ENCODE measurements at places on chromosomes 12 and 14.

- no peaks in the 10 kb centered on the region for H3K4me1 ChIP-seq
- no peak overlapping the region for H3K27ac ChIP-seq
- DNase-seq = no peak
- no peaks in the 10 kb centered on the region for H3K36me3 ChIP-seq
- no peaks in the 10 kb centered on the region for H3K27me3 ChIP-seq
These were observed 62.5 kb upstream of the PRICKLE1 start for GRCh38 chr12:42652048-42652447.

DNA sequence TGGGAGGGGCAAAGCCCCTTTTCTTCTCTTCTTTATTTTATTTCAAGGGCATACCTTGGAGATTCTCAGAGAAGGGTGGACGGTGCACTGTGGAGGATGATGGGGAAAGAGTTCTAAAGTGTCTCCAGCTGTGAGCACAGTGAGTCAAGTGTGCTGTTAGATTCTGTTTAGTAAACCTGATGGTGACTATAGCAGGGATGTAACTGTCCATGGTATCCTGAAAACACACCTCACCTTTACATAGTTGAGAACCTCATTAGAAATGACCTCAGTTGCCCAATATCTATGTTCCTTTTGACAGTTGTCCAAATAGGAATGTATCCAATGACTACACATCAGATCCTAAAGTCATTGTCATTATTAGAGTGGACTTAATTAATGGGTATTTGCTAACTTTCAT lies 38.0 kb downstream of the CNTN1 start:
- no peaks in the 10 kb centered on the region for H3K36me3 ChIP-seq
- no peaks in the 10 kb centered on the region for H3K4me1 ChIP-seq
- H3K4me3 ChIP-seq = no peak overlapping the region
- no peaks in the 10 kb centered on the region for H3K27me3 ChIP-seq
- H3K27ac ChIP-seq = no peak overlapping the region

- H3K27ac ChIP-seq = no peak overlapping the region
- no peaks in the 10 kb centered on the region for H3K4me1 ChIP-seq
- H3K4me3 ChIP-seq = no peak overlapping the region
- no peaks in the 10 kb centered on the region for H3K27me3 ChIP-seq
These were observed 572.8 kb upstream of the STXBP6 start for GRCh38 chr14:25622763-25623162.

DNA sequence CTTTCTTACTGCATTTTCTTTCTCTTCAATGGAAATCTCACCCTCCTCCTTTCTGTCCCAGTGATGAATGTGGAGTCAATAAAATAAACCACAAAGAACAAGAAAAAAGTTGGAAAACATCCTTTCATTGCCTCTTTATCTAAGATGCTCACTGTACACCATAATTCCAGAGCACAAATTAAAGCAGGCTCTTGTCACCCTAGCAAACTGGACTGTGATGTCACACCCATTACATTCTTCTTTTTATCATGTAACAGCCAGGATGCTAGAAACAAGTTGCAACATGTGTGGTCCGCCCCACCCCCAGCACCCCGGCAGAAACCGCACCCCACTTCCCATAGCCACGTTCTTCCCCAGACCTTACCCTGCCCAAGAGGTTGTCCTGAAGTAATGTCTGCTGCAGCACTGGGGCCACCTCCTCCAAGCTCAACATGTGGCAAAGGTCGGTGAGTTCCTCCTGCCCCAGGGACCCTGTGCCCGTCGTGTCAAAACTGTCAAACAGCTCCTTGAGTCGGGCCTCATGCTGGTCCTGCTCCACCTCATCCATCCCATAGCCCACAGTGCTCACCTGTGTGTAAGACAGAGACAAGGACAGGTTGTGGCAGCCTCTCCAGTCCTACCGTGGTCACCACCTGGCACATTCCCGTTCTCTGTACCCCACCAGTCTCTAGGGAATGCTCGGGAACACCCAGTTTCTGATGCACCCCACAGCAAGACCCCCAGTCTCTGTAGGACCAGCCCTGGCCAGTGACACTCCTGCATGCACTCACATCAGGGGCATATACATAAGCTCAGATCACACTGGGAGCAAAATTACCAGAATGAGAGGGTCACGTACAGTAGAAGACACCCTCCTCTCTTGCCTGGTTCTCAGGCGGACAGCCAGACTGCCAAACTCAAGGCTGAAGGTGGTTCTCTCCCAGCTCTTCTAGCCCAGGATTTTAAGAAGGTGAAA lies 9.2 kb downstream of the NIN start:
- H3K27me3 ChIP-seq = peaks cover 75% of the 10 kb centered on the region
- no peak for DNase-seq
- no peak overlapping the region for H3K27ac ChIP-seq
- no peak overlapping the region for H3K4me3 ChIP-seq
- H3K4me1 ChIP-seq = peaks cover 29% of the 10 kb centered on the region

- H3K4me1 ChIP-seq = no peaks in the 10 kb centered on the region
- H3K4me3 ChIP-seq = no peak overlapping the region
- H3K27ac ChIP-seq = no peak overlapping the region
- H3K27me3 ChIP-seq = no peaks in the 10 kb centered on the region
- H3K36me3 ChIP-seq = no peaks in the 10 kb centered on the region
These were observed 133.1 kb downstream of the PRIMA1 start for GRCh38 chr14:93655078-93655750.

GRCh38 chr14:21796916-21797315 lies 123.3 kb upstream of the OR4E1 start:
- no peaks in the 10 kb centered on the region for H3K36me3 ChIP-seq
- H3K27me3 ChIP-seq = peaks cover 4% of the 10 kb centered on the region
- H3K27ac ChIP-seq = no peak overlapping the region
- no peak overlapping the region for H3K4me3 ChIP-seq
- no peak for DNase-seq

GRCh38 chr12:131990066-131990979 lies 40.6 kb downstream of the EP400 start:
- no peaks in the 10 kb centered on the region for H3K27me3 ChIP-seq
- no peak overlapping the region for H3K27ac ChIP-seq
- H3K4me1 ChIP-seq = no peaks in the 10 kb centered on the region
- no peak for DNase-seq
- peaks cover 34% of the 10 kb centered on the region for H3K36me3 ChIP-seq
- no peak overlapping the region for H3K4me3 ChIP-seq

- DNase-seq = no peak
- no peaks in the 10 kb centered on the region for H3K27me3 ChIP-seq
- no peak overlapping the region for H3K4me3 ChIP-seq
- H3K27ac ChIP-seq = no peak overlapping the region
- H3K4me1 ChIP-seq = no peaks in the 10 kb centered on the region
These were observed 120.3 kb upstream of the SLC38A4 start for GRCh38 chr12:46946137-46946536.

GRCh38 chr14:61602733-61603077 lies 92.6 kb upstream of the HIF1A start:
- H3K27ac ChIP-seq = peak overlapping the region; percentile 79
- H3K27me3 ChIP-seq = no peaks in the 10 kb centered on the region
- peak overlapping the region; percentile 17 for H3K4me3 ChIP-seq
- H3K4me1 ChIP-seq = peaks cover 38% of the 10 kb centered on the region
- no peak for DNase-seq
- H3K36me3 ChIP-seq = no peaks in the 10 kb centered on the region

DNA sequence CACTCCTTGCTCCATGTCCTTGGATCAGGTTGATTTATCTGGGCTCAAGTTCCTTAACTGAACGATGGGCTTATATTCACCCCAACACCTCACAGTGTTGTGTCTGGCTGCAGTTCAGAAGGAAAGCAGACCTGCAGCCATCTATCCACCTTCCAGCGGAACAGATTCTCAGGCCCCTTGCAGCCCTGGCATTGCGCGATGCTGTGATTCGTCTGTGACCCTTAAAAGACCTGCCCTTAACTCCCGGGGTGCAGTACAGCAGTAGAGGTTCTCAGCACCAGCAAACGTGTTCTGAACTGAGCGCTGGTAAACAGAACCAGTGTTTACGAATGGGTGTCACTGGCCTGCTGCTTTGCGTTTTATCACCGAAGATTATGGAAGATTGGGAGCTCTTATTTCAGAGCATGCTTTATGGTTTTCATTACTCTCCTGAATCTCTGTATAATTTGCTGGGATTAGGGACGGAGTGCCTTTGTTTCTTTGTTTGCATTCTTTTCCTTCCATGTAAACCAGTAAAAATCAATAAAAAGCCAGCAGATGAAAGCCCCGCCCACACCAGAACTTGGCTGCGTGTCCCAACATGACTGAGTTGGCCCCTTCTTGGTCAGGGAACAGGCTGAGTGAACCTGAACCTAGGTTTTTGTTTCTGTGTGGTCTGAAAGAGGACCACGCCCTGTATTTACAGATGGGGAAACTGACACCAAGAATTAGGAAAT lies 286.7 kb upstream of the CRY1 start:
- no peaks in the 10 kb centered on the region for H3K36me3 ChIP-seq
- peak overlapping the region; percentile 95 for H3K27ac ChIP-seq
- H3K4me3 ChIP-seq = peak overlapping the region; percentile 37
- peak; percentile 27 for DNase-seq

DNA sequence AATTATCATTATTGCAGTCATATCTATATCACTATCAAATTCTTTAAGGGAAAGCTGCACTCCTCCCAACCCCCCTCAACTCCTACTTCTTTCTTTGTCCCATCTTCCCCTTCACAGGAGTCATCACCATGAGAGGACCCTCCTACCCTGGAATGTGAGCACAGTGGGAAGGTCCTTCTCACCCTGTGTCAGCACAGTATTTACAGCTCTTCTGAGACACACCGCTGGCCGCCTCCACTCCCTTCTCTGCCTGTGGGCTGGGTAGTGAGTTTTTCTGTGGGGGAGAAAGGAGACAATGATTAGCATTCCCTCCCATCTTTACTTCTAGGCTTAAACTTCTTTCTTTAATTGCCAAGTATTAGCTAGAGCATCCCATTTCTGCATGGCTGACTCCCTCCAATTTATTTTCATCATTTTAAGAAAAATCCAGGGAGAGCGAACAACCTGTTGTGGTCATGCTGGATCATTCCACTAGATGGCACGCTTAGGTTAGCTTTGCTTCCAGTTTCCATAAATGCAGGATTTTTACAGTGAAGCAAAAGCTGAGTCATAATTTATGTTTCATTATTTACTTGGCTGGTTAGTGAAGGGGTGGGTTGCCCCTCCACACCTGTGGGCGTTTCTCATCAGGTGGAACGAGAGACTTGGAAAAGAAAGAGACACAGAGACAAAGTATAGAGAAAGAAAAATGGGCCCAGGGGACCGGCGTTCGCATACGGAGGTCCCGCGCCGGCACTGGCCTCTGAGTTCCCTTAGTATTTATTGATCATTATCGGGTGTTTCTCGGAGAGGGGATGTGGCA lies 188.5 kb downstream of the ALX1 start:
- peaks cover 14% of the 10 kb centered on the region for H3K4me1 ChIP-seq
- H3K27ac ChIP-seq = peak overlapping the region; percentile 87
- H3K36me3 ChIP-seq = no peaks in the 10 kb centered on the region
- H3K4me3 ChIP-seq = peak overlapping the region; percentile 76

DNA sequence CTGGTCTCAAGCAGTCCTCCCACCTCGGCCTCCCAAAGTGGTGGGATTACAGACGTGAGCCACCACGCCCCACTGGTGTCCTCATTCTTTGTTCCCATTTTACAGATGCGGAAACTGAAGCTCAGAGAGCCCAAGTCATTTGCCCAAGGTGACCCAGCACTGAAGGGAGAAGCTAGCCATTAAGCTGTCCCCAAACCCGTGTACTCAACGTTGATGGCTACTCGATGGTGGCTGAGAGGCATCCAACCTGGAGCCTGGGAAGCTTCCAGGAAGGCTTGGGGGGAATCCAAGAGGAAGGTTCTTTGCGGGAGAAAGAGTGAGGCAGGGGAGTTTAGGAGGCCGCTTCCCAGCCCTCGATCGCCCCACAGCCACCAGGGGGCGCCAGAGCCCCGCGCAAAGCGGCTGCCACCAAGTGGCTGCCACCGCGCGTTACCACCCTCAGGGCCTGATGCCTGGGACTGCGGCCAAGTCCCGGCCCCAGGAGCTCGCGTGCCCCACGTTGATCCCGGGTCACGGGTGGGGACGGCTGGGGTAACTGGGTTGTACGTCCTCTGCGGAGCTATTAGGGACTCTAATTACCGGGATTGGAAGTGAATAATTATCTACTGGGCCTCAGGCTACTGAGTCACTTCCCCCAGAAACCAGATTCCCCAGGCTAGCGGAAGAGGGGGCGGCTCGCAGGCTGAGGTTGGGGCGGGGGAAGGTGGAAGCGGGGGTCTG lies 8.8 kb upstream of the SH2B3 start:
- no peaks in the 10 kb centered on the region for H3K4me1 ChIP-seq
- peak; percentile 80 for DNase-seq
- H3K36me3 ChIP-seq = no peaks in the 10 kb centered on the region
- no peak overlapping the region for H3K4me3 ChIP-seq
- H3K27ac ChIP-seq = no peak overlapping the region
- H3K27me3 ChIP-seq = peaks cover 14% of the 10 kb centered on the region

DNA sequence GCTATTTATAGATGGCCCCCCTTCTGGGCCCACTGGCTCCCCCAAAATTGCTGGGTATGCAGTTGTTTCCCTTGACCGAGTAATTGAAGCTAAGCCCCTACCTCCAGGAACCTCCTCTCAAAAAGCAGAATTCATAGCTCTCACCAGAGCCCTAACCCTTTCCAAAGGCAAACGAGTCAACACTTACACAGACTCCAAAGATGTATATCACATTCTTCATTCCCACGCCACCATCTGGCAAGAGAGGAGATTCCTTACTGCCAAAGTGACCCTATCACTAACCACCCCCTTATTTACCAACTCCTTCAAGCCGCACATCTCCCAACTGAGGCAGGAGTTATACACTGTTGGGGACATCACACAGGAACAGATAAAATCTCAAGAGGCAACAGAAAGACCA lies 66.8 kb downstream of the MOK start:
- no peak overlapping the region for H3K27ac ChIP-seq
- no peaks in the 10 kb centered on the region for H3K4me1 ChIP-seq
- no peaks in the 10 kb centered on the region for H3K36me3 ChIP-seq
- H3K27me3 ChIP-seq = no peaks in the 10 kb centered on the region

DNA sequence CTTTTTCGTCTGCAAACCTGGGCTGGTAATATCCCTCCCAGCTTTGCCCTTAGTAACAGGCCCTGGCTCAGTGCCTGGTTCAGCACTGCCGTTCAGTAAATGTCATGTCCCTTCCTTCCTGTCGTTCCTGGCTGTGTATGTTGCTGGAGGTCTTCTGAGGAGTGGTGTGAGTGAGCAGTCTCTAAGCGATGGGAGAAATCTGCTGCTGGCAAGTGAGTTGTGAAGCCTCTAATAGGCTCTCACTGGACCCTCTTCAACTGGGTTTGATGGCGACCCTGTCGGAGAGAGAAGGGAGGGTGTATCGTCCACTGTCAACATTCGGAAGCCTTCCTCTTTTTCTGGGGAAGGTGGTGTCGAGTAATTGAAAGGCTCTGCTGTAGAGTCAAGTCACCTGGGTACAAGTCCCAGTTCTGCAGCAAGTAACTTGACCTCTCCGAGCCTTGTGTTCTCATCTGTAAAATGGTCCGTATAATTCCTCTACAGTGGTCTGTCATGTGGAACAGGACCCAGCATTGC lies 62.8 kb downstream of the HRK start:
- peak overlapping the region; percentile 92 for H3K4me3 ChIP-seq
- H3K4me1 ChIP-seq = peaks cover 6% of the 10 kb centered on the region
- peak overlapping the region; percentile 100 for H3K27ac ChIP-seq

- no peaks in the 10 kb centered on the region for H3K36me3 ChIP-seq
- peaks cover 10% of the 10 kb centered on the region for H3K27me3 ChIP-seq
- no peaks in the 10 kb centered on the region for H3K4me1 ChIP-seq
These were observed 114.9 kb downstream of the ANO2 start for GRCh38 chr12:5830111-5830510.

Measured in progenitor cell of endocrine pancreas (in vitro differentiated cells).